Smooth muscle cell of bladder (primary cell): ENCODE measurements at places on chromosomes 12 and 14. TPM values are rescaled to one million over a fixed set of nuclear protein-coding genes. Genes with fewer than 3 reads are reported as not detected.

UNG gene
- total RNA-seq, result 11.7 and 18.1 TPM in 2 replicates

ASCL1 gene
- total RNA-seq, result not detected in 2 replicates

SOCS2 gene
- total RNA-seq, result 22.0 and 31.1 TPM in 2 replicates

ZBTB39 gene
- total RNA-seq, result 2.8 and 3.6 TPM in 2 replicates

NEUROD4 gene
- total RNA-seq, result not detected in 2 replicates

LRTM2 gene
- not detected in 2 replicates for total RNA-seq

IL31 gene
- not detected in 2 replicates for total RNA-seq

IL22 gene
- not detected in 2 replicates for total RNA-seq

KRT6A gene
- total RNA-seq, result 3.7 and 22.8 TPM in 2 replicates

GNG2 gene
- 10.8 and 16.8 TPM in 2 replicates for total RNA-seq

TAS2R50 gene
- total RNA-seq, result 2.1 and 2.4 TPM in 2 replicates

ATL1 gene
- total RNA-seq, result 3.0 and 7.0 TPM in 2 replicates

KLC1 gene
- 189 and 219 TPM in 2 replicates for total RNA-seq
